MG63 (cell line): ENCODE measurements at places on chromosomes 4 and X.

DNA sequence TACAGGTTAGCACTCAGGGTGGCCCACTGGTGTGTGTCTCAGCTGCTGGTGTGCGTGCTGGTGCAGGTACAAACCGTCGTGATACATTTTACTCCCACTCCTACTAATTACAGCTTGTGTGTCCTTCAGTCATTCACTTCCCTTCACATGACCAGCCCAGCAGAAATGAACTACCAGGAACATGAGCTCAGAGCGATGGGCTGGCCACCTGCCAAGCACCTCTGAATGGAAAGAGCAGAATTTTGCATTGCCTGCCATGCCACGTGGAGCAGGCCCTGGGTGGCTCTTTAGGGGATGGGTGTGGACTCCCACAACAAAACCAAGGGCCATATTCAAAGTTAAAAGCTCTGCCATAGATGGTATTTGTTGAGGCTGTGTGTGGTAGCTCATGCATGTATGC lies 58.9 kb upstream of the PGM2 start:
- peak; percentile 6 for DNase-seq

DNA sequence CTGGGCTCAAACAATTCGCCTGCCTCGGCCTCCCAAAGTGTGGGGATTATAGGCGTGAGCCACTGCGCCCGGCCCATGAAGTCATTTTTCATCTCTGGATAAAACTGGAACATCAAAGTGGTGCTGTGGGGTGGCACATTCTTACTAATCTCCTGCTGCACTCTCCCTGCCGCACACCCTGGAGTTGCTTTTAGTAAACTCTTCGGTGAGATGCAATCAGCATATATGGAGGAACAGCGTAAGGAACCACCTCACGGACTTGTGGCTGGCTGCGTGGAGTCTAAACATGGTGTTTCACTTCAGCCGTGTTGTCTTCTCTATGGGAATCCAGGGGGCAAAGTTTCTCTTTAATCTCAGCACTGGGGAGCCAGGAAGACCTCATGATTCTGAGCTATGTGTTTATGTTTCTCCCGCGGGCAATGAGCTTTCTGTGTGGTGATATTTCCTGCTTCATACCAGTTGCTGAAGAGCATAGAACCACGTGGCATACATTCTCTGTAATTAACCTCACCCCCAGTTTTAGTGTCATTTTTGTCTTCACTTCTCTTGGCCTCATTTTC lies 2.1 kb upstream of the RHOH start:
- DNase-seq: no peak

DNA sequence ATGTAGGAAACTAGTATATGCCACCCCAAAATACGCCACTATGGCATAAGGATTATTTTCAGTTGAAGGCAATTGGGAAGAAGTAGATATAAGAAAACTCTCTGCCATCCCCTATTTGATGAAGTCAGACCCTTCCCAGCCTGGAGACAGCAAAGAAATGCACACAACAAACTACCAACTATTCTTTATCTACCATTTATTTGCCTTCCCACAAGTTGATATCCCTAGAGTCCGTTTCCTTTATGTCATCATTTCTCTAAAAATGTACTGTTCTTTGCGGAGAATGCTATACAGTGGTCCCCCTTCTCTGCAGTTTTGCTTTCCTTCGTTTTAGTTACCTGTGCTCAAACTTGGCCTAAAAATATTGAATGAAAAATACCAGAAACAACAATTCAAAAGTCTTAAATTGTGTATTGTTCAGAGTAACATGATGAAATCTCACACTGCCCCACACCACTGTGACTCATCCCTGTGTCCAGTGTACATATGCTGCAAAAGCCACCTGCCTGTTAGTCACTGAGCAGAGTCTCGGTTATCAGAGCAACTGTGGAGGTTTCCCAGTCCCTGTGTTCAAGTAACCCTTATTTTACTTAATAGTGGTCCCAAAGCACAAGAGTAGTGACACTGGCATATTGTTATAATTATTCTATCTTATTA lies 152.3 kb downstream of the WDFY3 start:
- DNase-seq: peak; percentile 46

GRCh38 chr4:38728631-38729141 lies 54.1 kb downstream of the TLR10 start:
- no peak for DNase-seq

DNA sequence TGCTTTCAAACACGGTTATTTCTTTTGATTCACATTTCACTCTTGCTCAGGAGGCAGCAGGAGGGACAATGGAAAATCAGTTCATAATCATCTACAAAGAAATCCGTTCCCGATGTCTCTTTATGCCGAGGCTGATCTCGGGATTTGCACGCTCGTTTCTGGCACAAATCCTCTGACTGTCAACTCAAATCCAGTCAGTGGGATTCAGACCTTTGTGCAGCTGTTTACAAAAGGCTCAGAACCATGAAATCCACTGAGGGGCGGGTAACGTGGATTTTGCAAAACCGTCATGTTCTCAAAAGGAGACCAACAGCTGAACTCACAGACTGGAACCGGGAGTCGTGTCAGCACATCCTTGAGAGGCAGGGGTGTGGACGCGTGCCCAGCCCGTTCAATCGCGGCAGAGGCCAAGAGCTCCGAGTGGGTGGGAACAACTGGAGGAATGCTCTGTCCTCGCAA lies 46.4 kb downstream of the ACOX3 start:
- DNase-seq: peak; percentile 27

DNA sequence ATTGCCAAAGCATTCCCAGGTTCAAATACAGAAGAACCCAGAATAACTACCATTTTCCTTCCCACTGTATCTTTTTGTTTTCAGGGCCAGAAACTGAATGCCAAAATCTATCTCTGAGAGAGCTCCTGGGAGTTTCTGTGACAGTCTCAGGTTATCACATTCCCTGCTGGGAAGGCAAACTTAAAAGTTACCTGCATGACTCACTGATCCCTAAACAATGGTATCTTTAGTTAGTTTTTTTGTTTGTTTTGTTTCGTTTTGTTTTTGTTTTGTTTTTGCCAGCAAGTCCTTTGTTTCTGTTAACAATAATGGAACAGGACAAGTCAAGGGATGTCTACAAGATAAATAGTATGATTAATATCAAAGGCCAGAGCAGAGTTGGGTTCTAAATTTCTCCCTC lies 34.3 kb downstream of the PAPSS1 start:
- no peak for DNase-seq

- DNase-seq: peak; percentile 32
These were observed 188.4 kb downstream of the GASK1B start for GRCh38 chr4:157984285-157984911.

- no peak for DNase-seq
These were observed 72.2 kb downstream of the MAML3 start for GRCh38 chr4:140081641-140082390.

- DNase-seq: no peak
These were observed 148.4 kb upstream of the FGF16 start for GRCh38 chrX:77298790-77299189.

- no peak for DNase-seq
These were observed 26.6 kb upstream of the ZXDB start for GRCh38 chrX:57565198-57565597.

DNA sequence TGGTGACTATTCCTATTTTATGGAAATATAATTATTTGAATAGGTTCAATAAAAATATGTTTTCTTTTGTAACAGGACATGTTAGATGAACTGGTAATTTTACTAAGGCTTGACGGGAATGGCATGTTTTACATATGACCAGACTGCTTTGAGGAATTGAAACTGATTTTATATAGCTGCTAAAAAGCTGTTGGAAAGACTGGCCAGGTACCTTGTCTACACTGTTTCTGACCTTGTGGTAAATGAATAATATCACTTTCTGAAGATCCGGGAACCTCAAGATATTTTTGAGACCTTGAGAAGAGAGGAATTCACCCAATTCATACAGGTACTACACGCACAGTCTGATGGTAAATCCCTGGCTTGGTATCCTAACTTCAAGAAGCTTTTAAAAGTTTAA lies 42.1 kb upstream of the USP46 start:
- DNase-seq: no peak

DNA sequence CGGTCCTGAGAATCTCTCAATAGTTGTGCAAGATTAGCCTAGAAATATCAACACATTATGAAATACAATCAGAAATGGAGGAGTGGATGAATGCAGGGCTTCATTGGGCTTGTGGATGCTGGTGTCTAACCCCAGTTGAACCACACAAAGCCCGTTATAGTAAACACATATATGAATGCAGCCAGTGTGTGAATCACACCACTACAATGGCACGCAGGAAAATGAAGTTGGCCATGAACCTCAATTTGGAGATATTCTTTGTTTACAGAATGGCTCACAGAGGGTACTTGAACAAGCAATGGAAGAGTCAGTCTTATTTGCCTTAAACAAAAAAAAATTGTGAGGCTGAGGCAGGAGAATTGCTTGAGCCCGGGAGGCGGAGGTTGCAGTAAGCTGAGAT lies 57.8 kb downstream of the SOD3 start:
- peak; percentile 65 for DNase-seq

DNA sequence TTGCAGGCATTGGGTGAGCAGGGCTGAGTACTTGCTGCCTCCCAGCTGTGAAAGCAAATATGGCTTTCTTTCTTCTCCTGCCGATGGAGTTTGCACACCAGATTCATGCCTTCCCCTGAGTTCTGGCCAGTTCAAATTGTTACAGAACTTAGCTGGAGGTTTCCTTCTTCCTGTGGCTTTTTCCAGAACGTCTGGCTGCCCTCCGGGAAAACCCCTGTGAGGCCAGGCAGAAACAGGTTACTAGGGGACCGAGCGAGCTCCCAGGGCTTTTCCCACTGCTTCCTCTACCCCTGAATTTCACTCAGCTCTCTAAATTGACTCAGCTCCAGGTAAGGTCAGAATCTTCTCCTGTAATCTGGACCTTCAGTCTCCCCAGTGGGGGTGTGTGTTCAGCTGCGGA lies 482.4 kb downstream of the C4orf33 start:
- DNase-seq: no peak

GRCh38 chrX:46375831-46376230 lies 169.4 kb downstream of the ZNF674 start:
- DNase-seq: no peak
